ENCODE measurements at places on chromosomes 7 and 10.

DNA sequence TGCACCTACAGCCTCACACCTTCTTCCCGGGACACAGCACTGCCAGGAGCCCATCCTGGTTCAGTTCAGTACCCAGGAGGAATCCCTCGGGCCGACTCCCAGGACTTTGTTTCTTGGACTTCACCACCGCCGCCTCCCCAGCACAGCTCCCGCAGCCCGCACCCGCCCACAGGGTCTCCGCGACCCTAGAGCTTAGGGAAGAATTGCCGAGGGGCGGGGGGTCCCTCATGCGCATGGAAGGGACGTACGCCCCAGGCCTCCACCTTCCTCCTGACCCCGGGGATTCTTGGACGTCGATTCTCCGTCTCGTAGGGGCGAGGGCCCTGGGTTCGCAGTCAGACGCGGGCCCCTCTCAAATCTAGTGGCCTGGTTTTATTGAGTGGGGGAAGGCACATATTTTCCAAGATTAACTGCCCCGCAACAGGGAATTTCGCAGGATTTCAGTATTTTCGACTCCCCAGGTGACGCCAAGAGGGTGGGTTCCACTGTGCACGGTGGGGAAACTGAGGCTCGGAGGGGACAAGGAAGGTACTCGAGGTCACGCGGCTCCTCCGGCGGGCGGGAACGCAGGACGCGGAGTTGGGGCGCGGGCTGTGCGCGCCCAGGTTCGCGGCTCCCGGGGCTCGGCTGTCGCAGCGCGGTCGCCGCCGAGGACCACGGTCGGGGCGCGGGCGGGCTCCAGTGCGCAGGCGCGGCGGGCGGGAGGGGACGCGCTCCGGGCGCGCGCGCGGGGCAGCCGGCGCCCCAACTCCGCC, at the start of gene ADCY1:
ADCY1 (plus strand) TSS at position 708 of the 755 bp plus-strand sequence. CDS start 176 bp downstream, outside the sequence.
- DNase-seq: no peak

GRCh38 chr10:114543456-114543855, 114.6 kb downstream of the ABLIM1 start:
- no peak for DNase-seq

DNA sequence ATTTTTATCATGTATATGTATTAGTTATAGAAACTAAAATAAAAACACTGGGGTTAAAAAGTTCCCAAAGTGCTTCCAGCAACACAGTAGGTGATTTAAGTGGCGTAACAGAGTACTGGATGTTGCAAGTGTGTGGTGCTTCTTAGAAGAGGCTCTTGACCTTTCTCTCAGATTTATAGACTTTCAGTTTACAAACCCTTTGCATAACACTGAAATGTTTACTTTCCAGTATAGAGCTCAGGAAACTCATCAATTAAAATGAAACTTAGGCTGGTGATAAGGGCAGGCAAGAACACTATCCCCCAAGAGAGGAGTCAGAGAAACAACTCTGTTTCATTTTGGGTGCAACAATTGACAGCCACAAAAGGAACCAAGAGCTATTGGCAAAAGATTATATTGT, 27.5 kb upstream of the SMC3 start:
- no peak for DNase-seq

- no peak for DNase-seq
Observed at GRCh38 chr10:90326498-90327267, 531.2 kb downstream of the HTR7 start.

DNA sequence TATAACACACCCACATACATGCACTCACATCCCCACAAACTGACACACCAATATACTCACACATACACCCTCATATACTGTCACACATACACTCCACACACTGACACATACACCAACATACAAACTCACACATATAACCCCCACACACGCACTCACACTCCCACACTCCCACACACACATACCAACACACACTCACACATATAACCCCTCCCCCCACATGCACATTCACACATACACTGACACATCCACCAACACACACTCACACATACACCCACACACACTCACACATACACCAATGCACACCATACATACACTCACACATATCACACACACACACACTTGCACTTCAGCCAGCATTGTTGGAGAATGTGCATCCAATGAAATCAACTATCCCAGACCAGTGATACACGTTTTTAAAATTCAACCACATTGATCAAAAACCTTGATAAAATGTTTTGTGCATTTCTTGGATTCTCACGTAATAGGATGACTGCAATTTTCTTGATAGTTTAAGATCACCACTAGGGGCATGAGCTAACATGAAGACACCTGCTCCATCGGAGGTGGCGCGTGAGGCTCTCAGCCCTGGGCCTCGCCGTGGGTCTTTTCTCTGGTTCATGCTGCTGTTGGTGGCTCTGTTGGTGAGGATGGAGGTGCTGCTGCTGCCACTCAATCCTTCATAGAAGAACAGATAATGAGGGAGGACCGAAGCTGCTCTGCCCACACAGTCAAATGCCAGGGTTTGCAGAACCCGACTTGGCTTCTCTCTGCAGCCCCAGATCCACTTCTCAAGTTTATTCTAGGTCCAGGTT, 32.1 kb upstream of the CHST15 start:
- DNase-seq: no peak

DNA sequence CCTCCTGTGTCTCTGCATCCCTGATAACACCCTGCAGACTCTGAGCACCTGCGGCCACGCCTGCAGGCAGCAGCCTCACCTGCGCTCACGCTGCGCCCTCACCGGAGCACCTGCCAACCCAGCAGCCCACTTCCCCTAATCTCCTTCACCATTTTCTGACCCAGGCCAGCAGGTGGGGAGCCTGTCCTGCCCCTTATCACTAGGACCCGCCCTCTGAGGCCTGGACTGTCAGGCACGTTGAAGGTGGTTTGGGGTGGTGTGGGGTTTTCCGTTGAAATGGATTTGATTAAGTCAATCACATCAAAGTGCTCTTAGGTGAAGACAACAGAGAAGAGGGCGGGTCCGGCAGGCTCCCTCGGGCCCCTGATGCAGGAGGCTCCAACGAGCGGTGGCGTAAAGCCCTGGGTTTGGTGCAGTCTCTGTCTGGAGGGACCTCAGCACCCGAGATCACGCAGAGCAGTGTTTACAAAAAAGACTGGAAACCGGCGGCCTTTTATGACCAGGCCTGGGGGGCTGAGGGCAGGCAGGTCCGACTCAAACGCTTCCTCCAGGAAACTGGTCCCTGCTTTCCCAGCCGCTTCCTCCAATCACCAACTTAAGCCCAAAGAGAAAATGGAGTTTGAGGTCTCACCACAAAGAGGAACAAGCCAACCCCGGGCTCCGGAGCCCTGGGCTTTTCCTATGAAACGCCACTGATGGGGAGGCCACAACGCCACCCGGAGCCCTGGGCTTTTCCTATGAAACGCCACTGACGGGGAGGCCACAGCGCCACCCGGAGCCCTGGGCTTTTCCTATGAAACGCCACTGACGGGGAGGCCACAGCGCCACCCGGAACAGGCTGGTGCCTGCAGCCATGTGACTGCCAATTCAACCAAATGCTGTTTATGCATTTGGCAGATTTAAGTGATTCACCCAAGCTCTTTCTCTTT, 45.5 kb downstream of the DPYSL4 start:
- DNase-seq: no peak

- no peak for DNase-seq
Observed at GRCh38 chr10:110343947-110344346, 39.2 kb upstream of the SMNDC1 start.

- no peak for DNase-seq
Observed at GRCh38 chr7:121307021-121307574, 21.7 kb upstream of the WNT16 start.

DNA sequence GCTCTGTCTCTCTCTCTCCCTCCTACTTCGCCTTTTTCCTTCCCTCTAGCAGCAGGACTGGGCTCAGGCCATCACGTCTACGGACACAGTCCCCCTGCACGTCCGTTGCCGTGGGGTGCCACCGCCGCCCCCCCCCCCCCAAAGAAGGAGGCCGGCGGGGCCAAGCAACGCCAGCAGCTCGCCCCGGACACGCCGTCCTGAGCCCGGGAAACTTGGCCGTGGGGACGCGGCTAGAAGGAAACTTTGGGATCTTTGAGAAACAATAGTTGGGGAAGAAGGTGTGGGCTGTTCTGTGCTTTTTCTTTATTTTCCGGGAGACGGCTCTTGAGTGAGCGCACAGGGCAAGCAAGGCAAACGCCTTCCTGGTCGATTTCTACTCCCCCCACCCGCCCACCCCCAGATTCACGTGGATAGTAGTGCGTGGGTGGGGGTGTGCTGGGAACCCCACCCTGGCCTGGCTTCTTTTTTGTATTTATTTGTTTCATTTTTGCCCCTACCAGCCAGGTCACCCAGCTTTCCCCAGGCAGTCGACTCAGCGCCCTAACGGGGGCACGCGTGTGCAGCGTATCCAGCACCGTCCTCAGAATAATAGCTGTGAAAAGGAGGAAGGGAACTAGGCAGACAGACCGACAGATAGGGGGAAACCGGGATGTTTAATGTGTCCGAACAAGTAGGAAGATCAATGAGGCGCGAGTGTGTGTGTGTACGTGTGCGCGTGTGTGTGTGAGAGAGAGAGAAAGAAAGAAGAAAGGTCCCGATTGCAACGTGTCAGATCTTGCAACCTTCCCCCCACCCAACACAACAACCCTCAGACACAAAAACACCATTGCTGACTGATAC, 1.4 kb downstream of the MXI1 start:
- no peak for DNase-seq

DNA sequence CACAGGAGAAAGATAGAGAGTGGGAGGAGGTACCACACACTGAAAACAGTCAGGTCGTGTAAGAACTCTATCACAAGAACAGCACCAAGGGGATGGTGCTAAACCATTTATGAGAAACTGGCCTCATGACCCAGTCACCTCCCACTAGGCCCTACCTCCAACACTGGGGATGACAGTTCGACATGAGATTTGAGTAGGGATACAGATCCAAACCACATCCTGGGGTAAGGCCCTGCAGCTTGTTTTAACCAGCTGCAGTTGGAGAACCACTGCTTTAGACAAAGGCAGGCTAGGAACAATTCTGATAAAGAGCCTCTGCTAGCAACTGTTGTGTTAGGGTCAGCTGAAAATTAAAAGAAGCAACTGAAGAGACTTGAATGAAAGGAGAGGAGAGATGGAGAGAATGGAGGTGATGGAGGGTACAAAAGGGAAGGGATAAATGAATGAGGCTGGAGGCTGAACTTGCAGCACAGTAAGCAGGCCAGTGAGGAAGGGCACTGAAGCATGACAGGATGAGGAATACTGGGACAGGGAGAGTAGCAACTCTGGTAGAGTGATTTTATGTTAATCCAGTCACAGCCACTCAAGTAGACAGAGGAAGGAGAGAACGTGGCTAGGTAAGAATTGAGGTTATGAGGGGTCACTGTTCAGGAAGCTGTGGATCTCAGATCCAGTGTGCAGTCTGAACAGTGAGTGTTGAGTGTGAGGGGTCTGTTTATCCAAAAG, 23.6 kb downstream of the MEST start:
- DNase-seq: no peak

- DNase-seq: no peak
Observed at GRCh38 chr7:104820836-104821535, 193.0 kb upstream of the KMT2E start.

- DNase-seq: no peak
Observed at GRCh38 chr7:25597946-25598345, 369.7 kb upstream of the NPVF start.

GRCh38 chr10:74072503-74072902, 74.6 kb downstream of the VCL start:
- DNase-seq: no peak

DNA sequence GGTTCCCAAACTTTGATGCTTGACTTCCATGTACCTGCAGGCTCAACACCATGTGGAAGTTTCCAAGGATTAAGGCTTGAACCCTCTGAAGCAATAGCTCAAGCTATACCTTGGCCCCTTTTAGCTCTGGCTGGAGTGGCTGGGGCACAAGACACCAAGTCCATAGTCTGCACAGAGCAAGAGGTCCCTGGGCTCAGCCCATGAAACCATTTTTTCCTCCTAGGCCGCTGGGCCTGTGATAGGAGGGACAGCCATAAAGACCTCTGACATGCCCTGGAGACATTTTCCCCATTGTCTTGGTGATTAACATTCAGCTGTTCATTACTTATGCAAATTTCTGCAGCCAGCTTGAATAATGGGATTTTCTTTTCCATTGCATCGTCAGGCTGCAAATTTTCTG, 14.4 kb downstream of the DGKI start:
- DNase-seq: no peak

GRCh38 chr7:67105377-67105776, 108.7 kb downstream of the TYW1 start:
- DNase-seq: no peak
